ENCODE measurements at places on chromosomes 5 and 9.

DNA sequence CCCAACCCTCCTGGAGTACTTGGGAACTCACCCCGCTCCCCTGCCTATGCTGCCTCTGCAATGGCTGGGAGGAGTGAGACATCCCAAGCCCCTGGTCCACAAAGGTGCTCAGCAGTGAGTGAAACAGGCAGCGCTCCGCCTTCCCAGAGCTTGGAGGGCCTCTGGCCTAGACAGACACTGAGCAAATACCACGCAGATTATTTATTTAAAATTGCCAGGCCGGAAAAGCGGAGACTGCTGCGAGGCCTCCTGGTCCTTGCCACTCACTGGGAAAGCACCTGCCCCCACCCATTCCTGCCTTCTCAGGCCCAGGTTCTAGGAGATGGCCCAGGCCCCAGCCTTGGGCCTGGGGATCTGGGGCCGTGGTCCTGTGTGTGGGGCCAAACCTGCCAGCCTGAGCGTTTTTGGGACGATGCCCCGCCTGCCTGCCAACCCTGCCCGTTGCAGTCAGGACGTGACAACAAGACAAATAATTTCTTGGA lies 17.4 kb downstream of the FGF18 start:
- DNase-seq, result no peak

GRCh38 chr5:5736007-5736406 lies 313.5 kb downstream of the ICE1 start:
- no peak for DNase-seq

DNA sequence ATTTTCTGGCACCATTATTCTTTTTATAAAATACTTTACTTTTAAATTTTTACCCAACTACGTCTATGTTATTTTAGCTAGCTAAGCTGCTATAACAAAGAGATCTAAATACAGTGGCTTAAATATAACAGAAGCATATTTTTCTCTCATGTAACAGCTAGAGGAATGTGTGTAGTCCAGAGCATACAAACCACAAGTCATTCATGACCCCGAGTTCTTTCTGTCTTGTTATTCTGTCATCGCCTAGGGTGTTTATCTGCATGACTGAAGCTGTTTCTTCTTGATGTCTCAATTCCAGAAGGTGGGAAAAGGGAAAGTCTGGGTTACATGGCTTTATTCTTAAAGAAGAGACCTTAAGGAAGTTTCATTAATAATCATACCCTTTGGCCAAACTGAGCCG lies 136.9 kb upstream of the RFX3 start:
- no peak for DNase-seq

DNA sequence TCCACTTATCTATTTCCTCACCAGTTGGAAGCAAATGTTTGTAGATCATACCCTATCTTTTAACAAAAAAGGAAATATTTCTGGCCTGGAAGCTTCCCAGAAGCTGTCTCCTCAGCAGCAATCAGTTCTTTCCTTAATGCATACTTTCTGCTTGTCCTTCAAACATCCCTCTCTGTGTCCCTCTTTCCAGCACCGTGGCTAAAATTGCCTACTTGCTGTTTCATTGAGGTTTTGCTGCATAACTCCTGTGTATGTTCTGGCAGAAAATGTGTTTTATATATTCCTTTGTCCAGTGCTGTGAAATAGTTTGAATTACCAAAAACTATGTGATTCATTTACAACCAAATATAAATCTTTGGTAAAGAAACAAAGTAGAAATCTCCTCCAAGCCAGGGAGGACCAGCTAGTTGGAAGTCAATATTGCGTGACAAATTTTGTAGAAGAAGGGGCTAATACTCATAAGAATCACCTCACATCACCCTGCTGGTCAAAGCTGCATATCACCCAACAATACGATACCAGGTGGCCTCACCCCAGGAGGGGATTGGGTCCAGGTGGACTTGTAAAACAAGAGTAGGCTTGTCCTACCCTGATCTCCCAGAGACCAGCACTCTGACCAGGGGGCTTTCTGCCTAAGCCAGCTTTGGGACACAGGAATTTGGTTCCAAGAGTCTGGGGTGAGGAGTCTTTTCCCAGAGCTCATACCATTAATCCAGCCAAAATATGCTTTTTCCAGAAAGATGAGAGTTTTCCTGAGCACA lies 198.4 kb upstream of the SNX2 start:
- DNase-seq, result no peak
